ENCODE measurements at places on chromosomes 1 and 21. TPM values are rescaled to one million over a fixed set of nuclear protein-coding genes. Genes with fewer than 3 reads are reported as not detected.
A peak's percentile ranks its signal among the peaks of the same experiment; 100 is the strongest.

TCP10L gene
- polyA plus RNA-seq = 0.30 TPM

KRTAP10-1 gene
- polyA plus RNA-seq = not detected

HES2 gene
- polyA plus RNA-seq = 2.2 TPM

GJB3 gene
- 0.78 TPM for polyA plus RNA-seq

FCGR3A gene
- polyA plus RNA-seq = 1.9 TPM

VAV3 gene
- 12.8 TPM for polyA plus RNA-seq

- no peak overlapping the region for H3K4me3 ChIP-seq
- H3K36me3 ChIP-seq = no peaks in the 10 kb centered on the region
- H3K27me3 ChIP-seq = no peaks in the 10 kb centered on the region
- DNase-seq = no peak
- no peaks in the 10 kb centered on the region for H3K4me1 ChIP-seq
Measured at GRCh38 chr1:119987686-119988085, 81.8 kb downstream of the NOTCH2 start.

DNA sequence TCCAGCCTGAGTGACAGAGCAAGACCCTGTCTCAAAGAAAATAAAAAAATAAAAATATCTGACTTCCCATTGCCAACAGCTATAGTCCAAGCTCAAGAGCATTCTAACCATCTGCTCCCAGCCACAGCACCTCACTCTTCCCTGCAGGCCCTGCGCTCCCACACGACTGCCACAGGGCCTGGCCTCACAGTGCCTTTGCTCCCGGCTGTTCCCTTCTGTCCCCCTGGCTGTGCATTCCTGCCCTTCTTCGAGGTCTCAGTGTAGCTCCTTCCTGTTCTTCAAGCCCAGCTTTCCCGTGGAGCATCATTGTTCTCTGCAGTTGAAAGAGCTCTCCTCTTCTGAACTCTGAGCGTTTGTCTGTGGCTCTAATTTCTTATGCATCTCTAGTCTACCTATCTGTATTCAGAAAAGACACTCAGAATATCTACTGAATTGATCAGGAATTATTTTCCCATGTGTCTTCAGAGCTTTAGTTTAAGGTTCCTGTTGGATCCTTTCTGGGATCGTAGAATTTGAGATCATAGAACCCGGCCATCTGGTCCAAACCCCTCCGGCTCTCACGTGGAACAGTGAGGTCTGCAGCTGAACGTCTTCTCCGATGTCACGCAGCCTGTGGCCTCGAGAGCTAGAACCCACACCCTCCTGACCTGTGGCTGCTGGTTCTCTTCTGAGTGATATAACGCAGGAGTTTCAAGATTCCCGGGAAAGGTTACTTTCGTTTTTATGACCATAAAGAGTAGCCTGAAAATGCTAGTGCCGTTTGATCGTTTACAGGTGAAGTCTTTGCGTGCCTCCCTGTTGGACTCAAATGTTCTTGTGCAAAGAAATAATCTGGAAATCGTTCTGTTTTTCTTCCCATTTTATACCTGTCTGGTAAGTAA is 54.4 kb downstream of the DOP1B start:
- H3K27me3 ChIP-seq = no peaks in the 10 kb centered on the region
- H3K4me1 ChIP-seq = no peaks in the 10 kb centered on the region
- H3K27ac ChIP-seq = no peak overlapping the region
- peak; percentile 27 for DNase-seq
- H3K4me3 ChIP-seq = no peak overlapping the region

GRCh38 chr1:247115141-247115510 is 11.0 kb upstream of the ZNF669 start:
- no peak overlapping the region for H3K27ac ChIP-seq
- H3K4me1 ChIP-seq = peaks cover 4% of the 10 kb centered on the region
- no peaks in the 10 kb centered on the region for H3K36me3 ChIP-seq
- peaks cover 14% of the 10 kb centered on the region for H3K27me3 ChIP-seq

DNA sequence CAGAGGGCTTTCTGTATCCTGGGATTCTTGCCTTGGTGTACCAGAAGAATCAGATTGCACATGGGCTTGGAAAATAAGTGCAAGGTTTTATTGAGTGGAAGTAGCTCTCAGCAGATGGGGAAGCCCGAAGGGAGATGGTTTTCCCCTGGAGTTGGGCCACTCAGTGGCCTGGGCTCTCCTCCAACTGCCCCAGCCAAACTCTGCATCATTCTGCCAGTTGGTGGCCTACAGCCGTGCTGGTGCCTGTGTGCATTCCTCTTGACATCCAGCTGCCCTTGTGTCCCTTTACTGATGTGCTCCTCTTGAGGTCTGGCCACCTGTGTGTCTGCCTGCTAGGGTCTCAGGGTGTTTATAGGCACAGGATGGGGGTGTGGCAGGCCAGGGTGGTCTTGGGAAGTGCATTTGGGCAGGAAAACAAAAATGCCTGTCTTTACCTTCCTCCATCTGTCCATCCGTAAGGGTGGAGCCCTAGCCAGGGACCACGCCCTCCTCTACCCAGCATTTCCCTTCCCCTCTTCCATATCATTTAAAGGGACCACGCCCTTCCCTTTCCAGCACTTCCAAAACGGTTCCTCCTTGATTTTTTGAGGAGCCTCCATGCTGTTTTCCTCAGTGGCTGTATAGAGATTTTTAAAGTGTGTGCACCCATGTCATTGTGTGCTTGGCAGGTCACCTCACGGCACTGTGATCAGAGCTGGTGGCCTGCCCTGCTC is 18.9 kb downstream of the SNAP47 start:
- H3K27ac ChIP-seq = no peak overlapping the region
- no peak for DNase-seq
- H3K4me3 ChIP-seq = no peak overlapping the region
- H3K27me3 ChIP-seq = no peaks in the 10 kb centered on the region

GRCh38 chr1:94909486-94909885 is 17.4 kb downstream of the CNN3 start:
- no peak overlapping the region for H3K27ac ChIP-seq
- H3K4me3 ChIP-seq = no peak overlapping the region
- no peaks in the 10 kb centered on the region for H3K36me3 ChIP-seq
- DNase-seq = no peak
- H3K4me1 ChIP-seq = peaks cover 9% of the 10 kb centered on the region
- no peaks in the 10 kb centered on the region for H3K27me3 ChIP-seq

DNA sequence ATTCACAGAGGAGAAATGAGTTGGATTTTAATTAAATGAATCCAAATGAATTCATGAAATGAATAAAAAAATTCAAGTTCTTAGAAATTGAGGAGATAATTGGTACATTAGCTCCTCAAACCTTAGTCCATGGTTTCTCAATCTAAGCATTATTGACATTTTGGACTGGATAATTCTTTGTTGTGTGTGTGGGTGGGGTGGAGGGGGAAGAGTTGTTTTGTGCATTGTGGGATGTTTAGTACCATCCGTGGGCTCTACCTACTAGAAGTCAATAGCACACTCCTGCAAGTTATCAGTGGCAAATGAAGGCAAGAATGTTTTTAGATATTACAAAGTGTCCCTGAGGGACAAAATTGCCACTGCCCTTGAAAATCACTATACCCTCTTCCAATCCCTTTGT is 431.9 kb downstream of the PLPP3 start:
- no peaks in the 10 kb centered on the region for H3K27me3 ChIP-seq
- no peaks in the 10 kb centered on the region for H3K36me3 ChIP-seq
- H3K4me3 ChIP-seq = no peak overlapping the region
- DNase-seq = no peak
- H3K27ac ChIP-seq = peak overlapping the region; percentile 60

DNA sequence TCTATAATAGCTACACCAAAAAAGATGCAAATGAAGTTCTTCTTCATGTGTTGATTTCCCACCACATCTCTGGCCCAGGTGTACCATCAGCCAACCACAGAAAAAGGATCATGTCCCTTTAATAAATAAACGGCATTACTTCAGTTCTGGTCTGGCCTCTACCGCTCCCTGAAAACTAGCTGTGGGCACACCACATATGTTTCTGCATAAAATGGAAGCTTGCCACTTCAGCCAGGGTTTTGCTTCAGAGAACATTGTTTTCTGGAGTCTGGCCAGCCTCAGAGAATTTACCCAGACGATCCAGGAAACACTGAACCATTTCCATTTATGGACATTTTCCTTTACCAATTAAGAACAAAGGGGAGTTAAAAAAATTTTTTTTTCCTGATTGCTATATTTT is 5.8 kb upstream of the LAMC2 start:
- peak overlapping the region; percentile 75 for H3K27ac ChIP-seq
- no peaks in the 10 kb centered on the region for H3K27me3 ChIP-seq
- no peak for DNase-seq
- no peak overlapping the region for H3K4me3 ChIP-seq

- peaks cover 10% of the 10 kb centered on the region for H3K27me3 ChIP-seq
- H3K27ac ChIP-seq = no peak overlapping the region
- H3K36me3 ChIP-seq = no peaks in the 10 kb centered on the region
- no peak overlapping the region for H3K4me3 ChIP-seq
Measured at GRCh38 chr1:214220891-214221290, 60.1 kb upstream of the SMYD2 start.

- H3K27me3 ChIP-seq = no peaks in the 10 kb centered on the region
- peaks cover 12% of the 10 kb centered on the region for H3K4me1 ChIP-seq
Measured at GRCh38 chr1:225428881-225429455, 1.1 kb upstream of the LBR start.

GRCh38 chr1:168603501-168604110 is 27.2 kb downstream of the XCL1 start:
- no peaks in the 10 kb centered on the region for H3K4me1 ChIP-seq
- no peak overlapping the region for H3K27ac ChIP-seq
- H3K27me3 ChIP-seq = no peaks in the 10 kb centered on the region
- H3K36me3 ChIP-seq = no peaks in the 10 kb centered on the region

DNA sequence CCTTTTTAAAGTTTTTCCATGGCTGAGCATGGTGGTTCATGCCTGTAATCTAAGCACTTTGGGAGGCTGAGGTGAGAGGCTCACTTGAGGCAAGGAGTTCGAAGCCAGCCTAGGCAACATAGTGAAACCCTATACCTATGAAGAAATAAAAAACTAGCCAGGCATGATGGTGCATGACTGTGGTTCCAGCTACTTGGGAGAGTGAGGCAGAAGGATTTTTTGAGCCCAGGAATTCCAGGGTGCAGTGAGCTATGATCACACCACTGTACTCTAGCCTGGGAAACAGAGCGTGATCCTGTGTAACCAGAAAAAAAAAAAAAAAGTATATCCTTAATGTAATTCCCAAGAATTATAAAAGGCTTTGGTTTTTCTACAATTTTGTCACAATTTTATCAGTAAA is 17.4 kb downstream of the DEPDC1 start:
- H3K36me3 ChIP-seq = no peaks in the 10 kb centered on the region
- H3K27me3 ChIP-seq = no peaks in the 10 kb centered on the region
- no peaks in the 10 kb centered on the region for H3K4me1 ChIP-seq
- no peak overlapping the region for H3K27ac ChIP-seq
- no peak for DNase-seq
